ENCODE measurements at places on chromosomes 7 and 10.

DNA sequence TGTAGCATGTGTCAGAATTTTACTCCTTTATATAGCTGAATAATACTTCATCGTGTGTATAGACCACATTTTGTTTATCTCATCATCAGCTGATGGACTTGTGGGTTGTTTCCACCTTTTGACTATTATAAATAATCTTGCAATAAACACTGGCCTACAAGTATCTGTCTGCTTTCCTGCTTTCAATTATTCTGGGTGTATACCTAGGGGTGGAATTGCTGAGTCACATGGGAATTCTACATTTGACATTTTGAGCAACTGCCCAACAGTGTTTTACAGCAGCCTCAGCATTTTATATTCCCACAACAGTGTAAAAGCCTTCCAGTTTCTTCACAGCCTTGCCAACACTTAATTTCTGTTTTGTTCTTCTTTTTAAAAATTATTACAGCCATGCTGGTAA is 200.3 kb upstream of the PRSS1 start:
- H3K36me3 ChIP-seq, result no peaks in the 10 kb centered on the region
- H3K27me3 ChIP-seq, result no peaks in the 10 kb centered on the region
- no peak for DNase-seq
- peaks cover 8% of the 10 kb centered on the region for H3K4me1 ChIP-seq
- no peak overlapping the region for H3K4me3 ChIP-seq

DNA sequence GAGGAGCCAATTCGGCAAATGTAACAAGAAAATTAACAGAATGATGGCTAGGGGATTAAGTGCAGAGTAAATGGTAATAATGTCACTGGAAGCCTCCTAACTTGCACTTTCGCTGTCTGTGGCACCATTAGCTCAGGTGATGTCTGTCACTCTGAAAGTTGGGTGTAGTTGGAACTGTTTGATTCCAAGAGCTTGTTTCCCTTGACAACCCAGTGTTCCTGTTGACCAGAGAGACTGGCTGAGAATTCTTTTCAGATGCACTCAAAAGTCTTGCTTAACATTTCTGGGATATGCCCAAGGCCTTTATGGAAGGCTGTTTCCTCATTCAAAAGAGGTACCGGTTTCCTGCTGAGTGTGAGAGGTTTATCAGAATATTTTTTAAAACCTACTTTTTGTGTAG is 49.6 kb downstream of the PLPP4 start:
- no peak overlapping the region for H3K4me3 ChIP-seq
- H3K27me3 ChIP-seq, result no peaks in the 10 kb centered on the region
- no peaks in the 10 kb centered on the region for H3K36me3 ChIP-seq
- no peak overlapping the region for H3K27ac ChIP-seq
- peaks cover 9% of the 10 kb centered on the region for H3K4me1 ChIP-seq
- DNase-seq, result no peak

- no peak overlapping the region for H3K27ac ChIP-seq
- H3K4me3 ChIP-seq, result no peak overlapping the region
- H3K27me3 ChIP-seq, result peaks cover 13% of the 10 kb centered on the region
- H3K36me3 ChIP-seq, result no peaks in the 10 kb centered on the region
Observed at GRCh38 chr10:128530301-128530700, 404.1 kb upstream of the MKI67 start.

DNA sequence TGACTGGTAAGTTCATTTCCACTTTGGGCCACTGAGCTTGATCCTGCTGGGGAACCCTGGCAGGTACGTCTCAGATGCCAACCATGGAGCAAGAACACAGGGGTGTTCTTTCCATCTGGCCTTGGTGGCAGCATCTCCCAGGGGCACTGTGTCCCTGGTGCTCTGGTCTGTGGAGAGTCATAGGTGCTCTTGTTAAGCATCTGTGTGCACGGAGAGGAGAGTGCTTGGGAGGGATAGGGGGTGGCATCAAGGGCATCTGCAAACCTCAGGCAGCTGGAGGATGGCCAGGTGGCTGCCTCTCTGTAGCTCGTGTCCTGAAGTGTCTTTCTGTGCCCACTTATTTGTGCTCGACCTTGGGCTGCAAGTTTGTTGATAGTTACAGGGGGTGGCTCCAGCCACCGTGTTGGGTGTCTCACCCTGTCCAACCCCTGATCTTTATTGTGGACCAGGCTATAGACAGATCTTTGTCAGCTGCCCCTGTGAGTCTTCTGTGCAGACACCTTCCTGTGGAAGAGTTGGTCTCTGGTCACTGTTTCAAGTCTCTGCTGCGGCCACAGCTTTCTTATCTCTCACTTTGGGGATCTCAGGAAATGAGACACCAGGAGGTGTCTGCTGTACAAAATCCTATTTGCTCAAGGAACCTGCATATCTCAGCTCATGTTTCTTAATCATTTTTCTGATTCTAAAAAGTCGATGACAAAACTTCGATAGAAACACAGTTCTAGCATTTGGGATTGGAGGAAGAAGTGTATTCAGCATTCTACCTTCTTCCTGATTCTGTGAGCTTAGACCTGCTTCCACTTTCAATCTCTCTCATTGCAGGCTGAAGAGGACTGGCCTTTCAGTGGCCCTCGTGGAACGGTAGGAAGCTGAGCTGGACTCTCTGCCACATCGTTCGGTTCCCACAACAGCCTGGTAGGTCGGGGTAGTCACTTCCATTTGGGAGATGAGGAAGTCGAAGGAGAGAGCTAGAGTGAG is 17.2 kb upstream of the GIMAP8 start:
- H3K27me3 ChIP-seq, result no peaks in the 10 kb centered on the region
- H3K27ac ChIP-seq, result peak overlapping the region; percentile 44
- H3K36me3 ChIP-seq, result no peaks in the 10 kb centered on the region
- H3K4me1 ChIP-seq, result peaks cover 56% of the 10 kb centered on the region
- peak overlapping the region; percentile 59 for H3K4me3 ChIP-seq

- no peak overlapping the region for H3K4me3 ChIP-seq
- peaks cover 4% of the 10 kb centered on the region for H3K4me1 ChIP-seq
- no peak for DNase-seq
- H3K27ac ChIP-seq, result no peak overlapping the region
- no peaks in the 10 kb centered on the region for H3K27me3 ChIP-seq
Observed at GRCh38 chr7:110960811-110961210, 130.1 kb upstream of the LRRN3 start.

DNA sequence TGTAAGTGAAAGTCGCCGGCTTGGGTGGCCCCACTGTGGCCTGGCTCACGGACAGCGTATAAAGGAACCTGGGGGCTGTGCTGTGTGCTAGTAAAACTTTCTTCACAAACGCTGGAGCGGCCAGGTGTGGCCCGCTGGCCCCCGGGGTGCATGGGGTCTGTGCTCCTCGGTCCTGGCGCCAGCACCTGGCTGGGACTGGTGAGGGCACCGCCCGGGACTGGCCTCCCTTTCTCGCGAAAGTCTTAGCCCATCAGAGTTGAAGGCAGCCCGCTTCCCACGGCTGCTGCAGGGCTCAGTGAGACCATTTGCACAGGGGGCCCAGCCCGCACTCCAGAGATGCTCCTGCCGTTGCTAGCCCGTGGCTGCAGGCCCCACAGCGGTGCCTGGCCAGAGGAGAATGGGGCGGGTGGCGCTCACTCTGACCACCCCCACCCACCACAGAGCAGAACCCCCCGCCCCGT is 5.8 kb downstream of the PWWP2B start:
- no peak overlapping the region for H3K4me3 ChIP-seq
- H3K36me3 ChIP-seq, result no peaks in the 10 kb centered on the region
- DNase-seq, result no peak

DNA sequence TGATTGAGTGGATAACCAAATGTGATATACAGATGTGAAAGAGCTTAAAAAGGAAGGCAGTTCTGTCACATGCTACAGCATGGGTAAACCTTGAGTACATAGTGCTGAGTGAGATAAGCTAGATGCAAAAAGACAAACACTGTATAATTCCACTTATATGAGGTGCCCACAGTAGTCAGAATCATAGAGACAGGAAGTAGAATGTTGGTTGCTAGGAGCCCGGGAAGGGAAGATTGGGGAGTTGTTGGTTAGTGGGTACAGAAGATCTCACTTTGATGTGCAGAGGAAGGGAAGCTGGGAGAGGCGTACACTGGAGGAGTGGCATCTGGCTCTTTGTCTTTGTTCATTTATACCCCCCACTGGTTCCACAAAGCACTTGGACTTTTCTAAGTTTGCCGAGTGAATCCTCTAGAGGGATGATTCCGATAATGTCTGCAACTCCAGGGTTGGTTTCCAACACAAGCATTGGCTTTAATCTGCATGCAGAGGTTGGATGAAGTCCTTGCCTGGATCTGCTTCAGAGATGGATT is 39.5 kb downstream of the TSPAN14 start:
- H3K27ac ChIP-seq, result peak overlapping the region; percentile 85
- peak overlapping the region; percentile 73 for H3K4me3 ChIP-seq
- no peaks in the 10 kb centered on the region for H3K27me3 ChIP-seq
- peaks cover 16% of the 10 kb centered on the region for H3K36me3 ChIP-seq
- no peak for DNase-seq

- H3K4me3 ChIP-seq, result peak overlapping the region; percentile 96
- DNase-seq, result no peak
- peaks cover 48% of the 10 kb centered on the region for H3K4me1 ChIP-seq
- peaks cover 9% of the 10 kb centered on the region for H3K36me3 ChIP-seq
Observed at GRCh38 chr10:14880229-14880628, 1.6 kb downstream of the SUV39H2 start.

DNA sequence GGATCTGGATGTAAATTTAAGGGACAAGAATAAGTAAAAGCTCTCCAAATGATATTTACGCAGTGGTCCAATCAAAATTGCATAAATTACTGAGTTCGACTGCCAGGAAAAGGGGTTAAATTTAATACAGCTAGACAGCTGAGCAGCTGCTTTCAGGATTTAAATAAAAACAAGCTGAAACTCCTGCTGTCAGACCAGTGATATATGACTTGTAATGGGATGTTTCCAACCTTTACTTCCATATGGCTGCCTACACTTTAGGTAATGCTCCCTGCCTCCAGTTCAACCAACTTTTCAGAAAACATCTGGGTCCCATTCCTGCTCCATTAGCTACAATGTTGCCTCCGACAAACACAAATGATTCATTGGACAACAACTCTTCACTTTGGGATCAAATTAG is 326.3 kb upstream of the DGKB start:
- H3K4me3 ChIP-seq, result no peak overlapping the region
- no peak for DNase-seq
- no peaks in the 10 kb centered on the region for H3K27me3 ChIP-seq
- H3K27ac ChIP-seq, result no peak overlapping the region

- no peaks in the 10 kb centered on the region for H3K4me1 ChIP-seq
- peaks cover 56% of the 10 kb centered on the region for H3K27me3 ChIP-seq
- H3K4me3 ChIP-seq, result peak overlapping the region; percentile 48
- H3K36me3 ChIP-seq, result peaks cover 1% of the 10 kb centered on the region
Observed at GRCh38 chr7:3260401-3260715, 40.7 kb upstream of the SDK1 start.

DNA sequence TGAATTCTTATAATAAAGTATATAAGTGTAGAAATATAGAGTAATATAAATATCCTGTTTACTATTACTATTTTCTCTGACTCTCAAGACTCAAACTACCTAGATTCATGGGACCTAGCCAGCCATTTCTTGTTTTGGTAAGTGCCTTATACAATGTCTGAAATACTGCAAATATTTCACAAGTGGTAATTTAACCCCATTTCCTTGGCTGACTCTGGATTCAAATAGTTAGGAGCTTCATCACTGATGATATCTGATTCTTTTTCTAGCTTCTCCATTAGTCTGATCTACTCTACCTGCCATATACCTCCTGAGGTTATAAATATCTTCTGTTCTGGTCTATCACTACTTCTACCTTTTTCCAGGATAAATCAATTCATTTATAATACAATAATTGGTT is 6.4 kb upstream of the RALA start:
- no peak overlapping the region for H3K27ac ChIP-seq
- H3K27me3 ChIP-seq, result peaks cover 3% of the 10 kb centered on the region
- no peaks in the 10 kb centered on the region for H3K36me3 ChIP-seq
- no peak overlapping the region for H3K4me3 ChIP-seq

DNA sequence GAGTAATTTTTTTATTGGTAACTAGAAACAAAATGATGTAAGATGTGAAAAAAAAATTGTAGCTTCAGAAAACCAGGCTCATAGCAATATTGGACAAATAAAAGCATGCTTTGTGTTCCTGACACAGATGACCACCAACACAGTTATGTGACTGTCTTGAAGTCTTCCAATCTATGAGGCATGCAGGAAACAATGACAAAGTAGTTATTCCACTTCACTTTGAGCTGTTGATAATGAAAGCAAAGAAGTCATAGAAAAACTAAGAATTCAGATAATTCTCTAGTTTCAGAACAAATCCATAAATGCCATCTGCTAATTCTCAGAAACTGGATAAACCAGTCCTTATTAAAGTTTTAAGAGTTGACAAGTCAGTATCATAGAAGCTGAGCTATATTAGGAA is 378.4 kb upstream of the SEMA3D start:
- H3K4me3 ChIP-seq, result no peak overlapping the region
- no peaks in the 10 kb centered on the region for H3K27me3 ChIP-seq
- no peaks in the 10 kb centered on the region for H3K4me1 ChIP-seq
- no peaks in the 10 kb centered on the region for H3K36me3 ChIP-seq

- H3K4me1 ChIP-seq, result no peaks in the 10 kb centered on the region
- no peaks in the 10 kb centered on the region for H3K36me3 ChIP-seq
Observed at GRCh38 chr10:125984865-125985495, 88.6 kb downstream of the FANK1 start.

- H3K27ac ChIP-seq, result peak overlapping the region; percentile 98
- peaks cover 16% of the 10 kb centered on the region for H3K36me3 ChIP-seq
- no peaks in the 10 kb centered on the region for H3K27me3 ChIP-seq
- peaks cover 54% of the 10 kb centered on the region for H3K4me1 ChIP-seq
- H3K4me3 ChIP-seq, result peak overlapping the region; percentile 95
Observed at GRCh38 chr10:87092861-87093631, 1.6 kb downstream of the GLUD1 start.

DNA sequence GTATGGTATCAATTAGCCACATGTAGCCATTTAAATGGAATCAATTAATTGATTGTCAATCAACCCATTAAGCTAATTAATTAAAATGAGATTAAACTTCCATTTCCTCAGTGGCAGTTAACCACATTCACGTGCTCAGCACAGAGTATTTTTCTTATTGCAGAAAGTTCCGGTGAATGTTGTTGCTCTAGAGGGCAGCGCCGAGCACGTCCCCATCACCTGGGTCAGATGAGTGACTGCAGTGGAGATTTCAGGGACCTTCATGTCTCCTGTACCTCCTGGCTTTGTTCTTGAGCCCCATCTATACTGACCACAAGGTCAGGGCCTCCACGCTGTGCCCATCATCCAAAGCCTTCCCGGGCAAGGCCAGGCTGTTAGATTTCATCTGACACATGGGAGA is 168.8 kb upstream of the MKI67 start:
- peaks cover 3% of the 10 kb centered on the region for H3K36me3 ChIP-seq
- no peak for DNase-seq
- no peak overlapping the region for H3K27ac ChIP-seq

DNA sequence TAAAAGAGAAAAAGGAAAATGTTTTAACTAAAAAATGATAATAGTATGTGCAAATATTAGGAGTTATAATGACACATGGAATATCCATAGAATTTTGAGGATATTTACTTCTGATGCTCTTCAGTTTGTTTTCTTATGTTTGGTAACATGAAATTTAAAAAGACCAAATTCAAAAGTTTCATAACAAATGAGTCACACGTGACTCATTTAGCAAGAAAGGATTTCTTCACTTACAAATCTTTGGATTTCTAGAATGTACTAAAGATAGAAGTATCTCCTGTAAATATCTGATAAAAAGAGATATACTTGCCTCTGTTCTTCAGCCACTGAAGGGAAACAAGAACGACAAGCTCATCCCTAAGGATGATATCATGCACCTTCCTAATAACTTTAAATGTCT is 774.5 kb upstream of the LRRTM3 start:
- no peaks in the 10 kb centered on the region for H3K36me3 ChIP-seq
- H3K27me3 ChIP-seq, result no peaks in the 10 kb centered on the region
- no peak overlapping the region for H3K4me3 ChIP-seq
- H3K27ac ChIP-seq, result no peak overlapping the region
- H3K4me1 ChIP-seq, result no peaks in the 10 kb centered on the region

GRCh38 chr10:58920655-58921003 is 255.8 kb upstream of the PHYHIPL start:
- no peak for DNase-seq
- H3K4me1 ChIP-seq, result no peaks in the 10 kb centered on the region
- peaks cover 5% of the 10 kb centered on the region for H3K27me3 ChIP-seq
- H3K4me3 ChIP-seq, result no peak overlapping the region

Data from activated T-cell treated with anti-CD3 and anti-CD28 coated beads, Interleukin-2, amount 50 U/mL, for 72 hours (primary cell).